ENCODE measurements at places on chromosomes 1 and 21.

DNA sequence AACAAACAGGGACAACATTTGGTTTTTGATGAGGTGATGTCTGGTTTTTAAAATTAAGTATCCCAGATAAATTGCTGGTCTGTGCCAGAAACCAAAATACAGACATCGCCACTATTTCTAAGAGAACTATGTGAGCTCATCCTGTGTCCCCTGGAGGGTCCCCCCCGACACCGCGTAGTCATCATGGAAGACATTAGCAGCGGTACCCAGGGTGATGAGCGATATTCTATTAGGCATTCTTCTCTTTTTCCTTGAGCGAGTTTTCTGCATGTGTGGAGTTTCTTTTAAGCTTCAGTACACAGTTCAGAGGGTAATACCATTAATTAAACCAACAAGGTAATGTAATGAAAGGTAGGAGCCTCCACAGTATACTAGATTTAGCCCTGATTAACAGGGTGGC lies 26.5 kb downstream of the KAZN start:
- no peak for DNase-seq

- no peak for DNase-seq
Observed at GRCh38 chr21:35294231-35294898, 245.3 kb upstream of the RUNX1 start.

- no peak for DNase-seq
Observed at GRCh38 chr1:118396829-118397495, 211.9 kb upstream of the SPAG17 start.

- no peak for DNase-seq
Observed at GRCh38 chr1:175555266-175555665, 188.1 kb downstream of the TNR start.

GRCh38 chr1:212645546-212646543 lies 37.3 kb downstream of the ATF3 start:
- DNase-seq, result no peak

- DNase-seq, result no peak
Observed at GRCh38 chr1:20187103-20187812, 940 bp upstream of the PLA2G2C start.
